Gastroesophageal sphincter (tissue), 4 donors: ENCODE measurements at places on chromosomes 7 and 10. TPM values are rescaled to one million over a fixed set of nuclear protein-coding genes. Genes with fewer than 3 reads are reported as not detected.

UPK3B gene
- 0.40 TPM for total RNA-seq

AGAP5 gene
- 7.8 TPM for total RNA-seq

ACTL6B gene
- not detected for total RNA-seq

CACNB2 gene
- total RNA-seq = 62.2 TPM

ENO4 gene
- 0.20 TPM for total RNA-seq

AKR1B15 gene
- 0.35 TPM for total RNA-seq

FKBP14 gene
- total RNA-seq = 7.3 TPM

PTF1A gene
- total RNA-seq = not detected
